Body of pancreas (tissue), 4 donors: ENCODE measurements at places on chromosomes 11 and 22. TPM values are rescaled to one million over a fixed set of nuclear protein-coding genes. Genes with fewer than 3 reads are reported as not detected.

DNA sequence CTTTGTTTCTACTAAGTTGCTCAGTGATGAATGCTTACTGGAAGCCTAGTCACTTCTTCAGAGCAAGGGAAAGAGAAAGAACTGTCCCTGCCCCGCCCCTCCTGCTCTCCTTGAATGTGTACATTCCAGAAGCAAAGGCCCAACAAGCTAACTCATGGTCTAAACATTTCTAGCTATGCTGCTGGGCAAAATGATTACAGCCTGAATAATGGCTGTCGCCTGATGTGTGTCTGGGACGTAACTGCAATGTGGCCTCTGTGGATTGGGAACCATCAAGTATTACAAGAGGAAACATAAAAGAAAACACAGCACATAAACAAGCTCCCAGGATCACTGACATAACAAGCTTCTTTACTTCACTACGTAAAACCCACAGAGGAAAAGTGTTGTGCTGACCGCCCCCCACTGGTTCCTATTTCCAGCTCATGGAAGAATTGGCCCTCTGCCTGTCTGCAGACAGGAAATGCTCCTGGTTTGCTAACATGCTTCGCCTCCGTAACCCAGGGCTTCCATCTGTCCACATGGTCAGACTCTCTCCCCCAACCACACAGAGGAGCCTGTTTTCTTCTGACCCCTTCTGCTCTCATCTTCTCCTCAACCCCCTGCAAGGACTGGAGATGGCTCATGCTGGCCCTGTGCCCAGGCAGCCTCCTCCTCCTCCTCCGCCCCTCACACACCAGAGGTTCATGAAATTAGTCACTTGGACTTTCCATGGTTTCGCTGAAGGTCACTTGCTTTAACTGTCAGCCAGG, 187.2 kb downstream of the MAML2 start:
- peak; percentile 35 for DNase-seq

GRCh38 chr22:29112681-29113080, 39.8 kb downstream of the KREMEN1 start:
- no peak for DNase-seq

DNA sequence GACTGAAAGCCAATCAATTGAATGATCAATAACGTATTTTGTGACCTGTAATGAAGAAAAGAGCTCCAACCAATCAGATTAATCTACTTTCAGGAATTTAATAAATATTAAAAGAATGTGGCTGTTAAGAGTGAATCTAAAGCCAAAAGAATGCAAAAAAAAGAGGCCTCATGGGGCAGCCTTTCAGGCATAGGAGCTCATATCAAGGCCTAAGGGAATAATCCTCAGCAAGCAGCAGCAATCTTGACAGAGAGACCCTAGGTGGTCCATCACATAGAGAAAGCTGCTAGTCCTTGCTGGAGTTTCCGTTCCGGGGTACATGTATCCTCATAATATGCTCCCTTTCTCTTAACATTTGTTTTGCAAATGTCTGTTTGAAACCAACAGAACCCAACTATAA, 313.1 kb upstream of the PITPNB start:
- DNase-seq = no peak

DNA sequence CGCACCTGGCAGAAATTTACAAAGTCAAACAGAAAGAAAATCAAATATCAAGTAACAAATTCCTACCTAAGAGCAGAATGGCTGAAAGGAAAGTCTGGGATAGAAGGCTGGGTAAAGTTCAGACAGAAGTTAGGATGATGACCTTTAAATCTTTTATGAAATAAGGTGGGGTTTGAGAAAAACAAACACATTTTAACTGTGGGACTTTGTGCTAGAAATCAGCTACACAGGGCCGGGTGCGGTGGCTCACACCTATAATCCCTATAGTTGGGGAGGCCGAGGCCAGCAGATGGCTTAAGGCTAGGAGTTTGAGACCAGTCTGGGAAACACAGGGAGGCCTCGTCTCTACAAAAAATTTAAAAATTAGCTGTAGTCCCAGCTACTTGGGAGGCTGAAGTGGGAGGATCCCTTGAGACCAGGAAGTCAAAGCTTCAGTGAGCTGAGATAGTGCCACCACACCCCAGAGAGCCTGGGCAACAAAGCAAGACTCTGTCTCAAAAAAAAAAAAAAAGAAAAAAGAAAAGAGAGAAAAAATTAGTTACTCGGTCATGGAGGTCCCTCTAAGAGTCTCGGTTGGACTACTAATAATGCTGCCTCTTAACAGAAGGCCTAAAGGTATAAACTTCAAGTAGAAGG, 119.7 kb upstream of the BID start:
- no peak for DNase-seq

DNA sequence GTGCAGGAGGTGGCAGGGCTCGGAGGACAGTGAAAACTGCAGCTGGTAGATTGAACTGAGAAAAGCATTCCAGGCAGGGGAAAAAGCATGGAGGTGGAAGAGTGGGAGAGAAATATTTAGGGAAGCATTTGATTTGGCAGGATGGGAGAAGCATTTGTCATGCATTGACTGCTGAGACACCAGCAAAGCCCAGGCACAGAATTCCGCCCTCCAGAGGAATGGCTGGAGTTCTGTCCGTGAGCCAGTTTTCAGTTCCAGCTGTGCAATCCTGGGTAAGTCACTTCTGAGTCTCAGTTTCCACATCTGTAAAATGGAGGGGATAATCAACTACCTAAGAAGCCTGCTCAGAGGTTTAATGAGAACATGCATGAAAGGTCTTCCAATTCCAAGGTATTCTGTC, 4.3 kb upstream of the TSKU start:
- DNase-seq = no peak

- no peak for DNase-seq
Measured at GRCh38 chr11:9516113-9516512, 55.3 kb downstream of the ZNF143 start.

GRCh38 chr11:21414953-21415352, 745.6 kb downstream of the NELL1 start:
- DNase-seq = no peak

The JAML gene
- total RNA-seq = 0.99 TPM

DNA sequence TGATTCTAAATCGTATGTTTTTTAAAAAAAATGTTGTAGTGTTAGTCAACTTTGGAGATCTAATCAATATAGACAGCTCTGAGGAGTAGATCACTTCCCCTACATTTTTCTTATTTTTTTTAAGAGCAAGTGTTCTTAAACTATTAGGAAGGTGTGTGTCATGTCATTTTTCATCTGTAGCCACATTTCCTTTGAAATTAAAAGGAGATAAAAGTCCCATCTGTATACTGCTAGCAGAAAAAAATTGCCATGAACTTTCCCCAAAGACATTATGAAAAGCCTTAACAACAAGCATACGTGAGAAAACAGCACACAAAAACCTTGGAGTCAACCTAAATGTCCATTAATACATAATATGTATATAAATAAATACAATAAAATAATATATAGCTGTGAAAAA, 286.6 kb downstream of the ETS1 start:
- DNase-seq = no peak

The CARNS1 gene
- 2.1 TPM for total RNA-seq

DNA sequence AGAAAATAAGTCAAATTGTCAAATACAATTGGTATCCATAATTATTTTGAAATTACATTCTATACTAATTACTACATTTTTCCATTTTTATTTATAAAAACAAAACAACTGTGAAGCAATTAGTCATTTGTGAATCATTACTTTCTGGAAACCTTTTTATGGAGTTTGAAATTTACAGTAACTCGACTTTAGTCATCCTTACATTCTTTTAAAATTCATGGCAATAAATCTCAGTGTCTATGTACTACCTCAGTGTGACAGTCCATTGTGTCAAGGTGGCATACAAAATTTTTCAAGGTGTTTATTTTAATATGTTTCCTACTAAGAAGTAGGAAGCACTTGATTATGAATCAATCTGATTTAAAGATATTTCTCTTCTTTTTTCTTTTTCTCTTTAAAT, 1949.4 kb upstream of the RAG2 start:
- DNase-seq = no peak

The OR2AT4 gene
- total RNA-seq = not detected

The OR51B5 gene
- not detected for total RNA-seq

The TREH gene
- total RNA-seq = 2.0 TPM

The TMEM191B gene
- total RNA-seq = not detected
